ENCODE measurements at places on chromosomes 12 and 14.

- no peak for DNase-seq
Observed at GRCh38 chr14:23173031-23173430, 10.4 kb downstream of the SLC7A8 start.

GRCh38 chr12:57151741-57152630, 4.6 kb upstream of the LRP1-AS start:
- no peak for DNase-seq

- no peak for DNase-seq
Observed at GRCh38 chr14:34701808-34702207, 12.6 kb downstream of the CFL2 start.

- no peak for DNase-seq
Observed at GRCh38 chr12:14853961-14854360, 10.6 kb upstream of the ART4 start.

- DNase-seq: peak; percentile 36
Observed at GRCh38 chr12:119869720-119870119, 7.4 kb downstream of the CIT start.

DNA sequence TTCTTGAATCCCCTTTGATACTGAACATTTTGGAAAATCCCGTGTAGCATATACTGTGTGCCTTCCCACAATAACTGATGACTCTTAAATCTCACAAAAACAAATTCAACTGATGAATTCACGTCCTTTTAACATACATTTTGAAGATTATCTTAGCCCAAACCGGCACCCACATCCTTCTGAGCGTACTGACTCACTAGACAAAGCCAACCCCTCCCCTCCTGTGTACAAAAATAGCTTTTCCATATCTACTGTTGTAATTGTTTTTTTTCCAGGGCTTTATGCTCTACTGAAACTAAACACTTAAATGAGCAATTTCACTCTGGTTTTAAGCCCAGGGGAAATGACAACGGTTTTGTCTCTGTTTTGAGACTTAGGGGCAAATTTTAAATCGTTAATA, 109.4 kb upstream of the ATF7IP start:
- DNase-seq: no peak

DNA sequence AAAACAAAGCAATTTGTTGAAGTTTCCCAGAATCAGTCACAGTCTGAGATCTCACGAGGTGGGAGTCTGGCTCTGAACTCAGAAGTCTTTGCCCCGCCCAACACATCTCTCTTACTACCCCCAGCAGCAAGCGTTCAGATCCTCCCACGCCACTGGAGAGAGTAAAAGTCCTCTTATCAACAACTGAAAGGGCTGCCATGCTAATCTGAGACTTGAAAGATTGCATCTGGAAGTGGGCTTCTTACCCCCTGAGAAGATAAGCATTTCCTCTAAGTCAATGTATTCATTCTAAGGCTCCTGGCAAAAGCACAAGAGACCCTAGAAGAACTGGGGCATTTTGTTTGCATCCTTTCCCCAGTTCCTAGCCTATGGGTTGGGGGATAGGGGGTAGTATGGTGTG, 34.1 kb upstream of the STON2 start:
- no peak for DNase-seq

GRCh38 chr12:47736877-47737676, 11.8 kb upstream of the ENDOU start:
- no peak for DNase-seq

GRCh38 chr14:28661171-28661772, 105.3 kb upstream of the FOXG1 start:
- DNase-seq: no peak

DNA sequence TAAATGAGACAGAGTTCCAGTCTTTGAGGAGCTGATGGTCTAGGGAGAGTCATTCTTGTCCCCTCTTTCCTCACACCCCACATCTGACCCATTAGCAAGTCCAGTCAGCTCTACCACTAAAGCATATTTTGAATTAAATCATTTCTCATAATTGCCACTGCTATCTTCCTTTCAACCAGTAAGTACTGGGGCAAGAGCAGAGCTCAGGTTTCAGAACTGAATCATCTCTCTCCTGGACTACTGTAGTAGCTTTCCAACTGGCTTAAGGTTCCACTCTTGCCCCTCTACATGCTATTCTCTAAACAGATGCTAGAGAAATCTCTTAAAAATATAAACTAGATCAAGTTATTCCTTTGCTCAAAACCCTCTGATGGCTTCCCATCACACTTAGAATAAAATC, 218.3 kb downstream of the TTC6 start:
- no peak for DNase-seq

DNA sequence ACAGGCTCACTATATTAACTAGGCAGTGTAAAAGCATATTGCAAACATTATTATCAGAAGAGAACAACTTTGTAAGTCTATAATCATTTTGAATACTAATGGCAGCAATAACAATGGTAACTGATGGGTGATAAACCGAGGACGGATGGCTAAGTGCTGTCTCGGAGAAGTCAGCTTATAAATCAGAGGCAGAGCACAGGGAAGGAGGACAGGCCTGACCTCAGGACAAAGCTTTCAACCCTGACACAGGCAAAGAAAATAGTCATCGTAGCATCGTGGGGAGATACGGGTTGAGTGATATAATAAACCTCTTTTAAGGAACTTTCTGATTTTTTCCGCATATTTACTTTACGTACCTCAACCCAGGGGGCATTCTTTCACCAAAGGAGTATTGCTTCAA, 48.4 kb downstream of the FLRT2 start:
- DNase-seq: no peak

DNA sequence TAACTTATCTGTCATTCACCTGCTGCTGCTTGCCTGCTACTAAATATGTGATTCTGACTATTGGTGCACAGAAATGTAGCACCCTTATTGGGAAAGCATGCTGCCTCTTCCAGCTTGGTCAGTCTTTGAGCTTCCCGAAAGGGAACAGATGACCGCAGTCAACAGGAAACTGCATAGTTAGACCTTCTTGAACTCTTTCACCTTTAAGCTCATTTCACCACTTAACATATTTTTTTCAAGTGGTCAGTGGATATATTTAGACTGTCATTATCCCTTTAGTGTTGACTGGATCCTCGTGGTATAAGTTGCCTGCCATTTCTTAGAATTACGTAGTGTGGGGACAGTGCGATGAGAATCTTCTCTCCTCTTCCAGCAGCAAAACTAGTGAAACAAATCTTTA, 224.9 kb downstream of the FBXL14 start:
- no peak for DNase-seq

GRCh38 chr12:89345376-89345775, 6.9 kb downstream of the DUSP6 start:
- DNase-seq: no peak

- DNase-seq: no peak
Observed at GRCh38 chr14:22489957-22490950, 98.8 kb downstream of the DAD1 start.

DNA sequence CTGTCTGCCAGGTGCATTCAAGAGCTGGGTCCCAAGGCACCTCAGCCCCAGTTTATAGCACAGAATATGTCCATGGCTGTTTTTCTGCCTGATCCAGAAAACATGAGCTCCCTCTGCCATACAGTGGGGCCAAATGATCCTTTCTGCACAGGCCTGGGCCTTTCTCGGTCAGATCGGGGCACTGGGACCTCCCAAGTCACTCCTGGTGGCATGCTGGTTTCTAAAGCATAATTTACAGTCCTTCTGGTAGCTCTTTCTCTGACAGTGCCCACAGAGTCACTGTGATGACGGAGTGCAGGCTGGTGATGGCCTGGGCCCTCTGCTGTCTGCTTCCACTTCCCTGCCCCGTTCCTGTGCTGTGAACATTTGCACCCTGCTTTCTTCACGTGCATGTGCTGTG, 99.2 kb downstream of the ADGRD1 start:
- DNase-seq: no peak
